Mammary epithelial cell (primary cell): ENCODE measurements at places on chromosomes 1 and 21. TPM values are rescaled to one million over a fixed set of nuclear protein-coding genes. Genes with fewer than 3 reads are reported as not detected.

The VSIG8 gene
- polyA plus RNA-seq, result not detected

The KRTAP19-8 gene
- polyA plus RNA-seq, result not detected

The TP73 gene
- 2.5 TPM for polyA plus RNA-seq

The RHBDL2 gene
- 3.2 TPM for polyA plus RNA-seq

The FOXO6 gene
- polyA plus RNA-seq, result not detected

The FCGR2B gene
- polyA plus RNA-seq, result not detected

The SIPA1L2 gene
- 2.5 TPM for polyA plus RNA-seq

The GBP1 gene
- 5.9 TPM for polyA plus RNA-seq

The C8A gene
- not detected for polyA plus RNA-seq

The EPHX1 gene
- 17.6 TPM for polyA plus RNA-seq

The CD1E gene
- polyA plus RNA-seq, result not detected

The ATP1B1 gene
- polyA plus RNA-seq, result 31.0 TPM

The DENND2C gene
- 3.2 TPM for polyA plus RNA-seq

The RGS8 gene
- not detected for polyA plus RNA-seq

The KCNT2 gene
- polyA plus RNA-seq, result not detected

The CELA2B gene
- not detected for polyA plus RNA-seq

The B4GALT2 gene
- 71.7 TPM for polyA plus RNA-seq

The SPRR2A gene
- 0.42 TPM for polyA plus RNA-seq

The GPR153 gene
- polyA plus RNA-seq, result 17.7 TPM

The SLFNL1 gene
- polyA plus RNA-seq, result 0.02 TPM

The IFNAR2 gene
- polyA plus RNA-seq, result 15.4 TPM

The CXADR gene
- polyA plus RNA-seq, result 10.1 TPM

The PERM1 gene
- polyA plus RNA-seq, result not detected

The CCDC185 gene
- not detected for polyA plus RNA-seq

The FCRLB gene
- polyA plus RNA-seq, result 0.93 TPM

The ZMYND12 gene
- 0.22 TPM for polyA plus RNA-seq

The TRABD2B gene
- polyA plus RNA-seq, result 0.16 TPM

The LRRC38 gene
- not detected for polyA plus RNA-seq

The GPATCH4 gene
- polyA plus RNA-seq, result 38.7 TPM

The PTPN22 gene
- polyA plus RNA-seq, result 0.29 TPM

The S100B gene
- 2.1 TPM for polyA plus RNA-seq

The IL24 gene
- 0.09 TPM for polyA plus RNA-seq

The PRAMEF15 gene
- polyA plus RNA-seq, result not detected

The NPPA gene
- polyA plus RNA-seq, result not detected

The RCSD1 gene
- 3.1 TPM for polyA plus RNA-seq
